D721Med (cell line): ENCODE measurements at places on chromosomes 5 and 9.

- DNase-seq = no peak
Measured at GRCh38 chr9:15077946-15078729, 167.9 kb upstream of the FREM1 start.

DNA sequence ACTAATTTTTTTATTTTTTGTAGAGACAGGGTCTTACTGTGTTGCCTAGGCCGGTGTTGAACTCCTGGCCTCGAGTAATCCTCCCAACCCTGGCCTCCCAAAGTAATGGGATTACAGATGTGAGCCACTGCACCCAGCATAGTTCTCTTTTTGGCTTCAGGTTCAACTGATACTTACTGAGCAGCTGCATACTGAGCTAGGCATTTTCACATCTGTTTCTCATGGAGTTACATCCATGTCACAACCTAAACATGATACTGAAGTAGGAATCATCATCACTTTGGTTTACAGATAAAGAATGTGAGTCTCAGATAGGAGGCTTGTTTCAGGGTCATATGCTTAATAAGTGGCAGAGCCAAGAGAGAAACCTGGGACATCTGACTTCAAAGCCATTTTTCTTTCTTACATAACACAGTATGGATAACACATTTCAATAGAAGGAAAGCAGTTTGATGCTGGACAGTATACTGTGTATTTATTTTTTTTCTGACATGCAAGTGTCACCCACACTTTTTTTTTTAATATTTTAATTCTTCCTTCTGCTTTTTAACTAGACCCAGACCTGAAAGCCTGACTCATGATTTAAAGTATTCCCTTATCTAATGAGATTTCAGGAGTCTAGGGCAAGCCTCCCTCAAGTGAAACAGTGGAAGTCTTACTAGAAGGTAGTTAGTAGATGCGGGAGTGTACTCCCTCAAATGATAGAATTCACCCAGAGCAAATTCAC, 90.8 kb downstream of the HACD4 start:
- DNase-seq = no peak

GRCh38 chr5:167754501-167755021, 536.9 kb upstream of the WWC1 start:
- DNase-seq = no peak

- no peak for DNase-seq
Measured at GRCh38 chr5:11323761-11324160, 562.7 kb upstream of the DAP start.

DNA sequence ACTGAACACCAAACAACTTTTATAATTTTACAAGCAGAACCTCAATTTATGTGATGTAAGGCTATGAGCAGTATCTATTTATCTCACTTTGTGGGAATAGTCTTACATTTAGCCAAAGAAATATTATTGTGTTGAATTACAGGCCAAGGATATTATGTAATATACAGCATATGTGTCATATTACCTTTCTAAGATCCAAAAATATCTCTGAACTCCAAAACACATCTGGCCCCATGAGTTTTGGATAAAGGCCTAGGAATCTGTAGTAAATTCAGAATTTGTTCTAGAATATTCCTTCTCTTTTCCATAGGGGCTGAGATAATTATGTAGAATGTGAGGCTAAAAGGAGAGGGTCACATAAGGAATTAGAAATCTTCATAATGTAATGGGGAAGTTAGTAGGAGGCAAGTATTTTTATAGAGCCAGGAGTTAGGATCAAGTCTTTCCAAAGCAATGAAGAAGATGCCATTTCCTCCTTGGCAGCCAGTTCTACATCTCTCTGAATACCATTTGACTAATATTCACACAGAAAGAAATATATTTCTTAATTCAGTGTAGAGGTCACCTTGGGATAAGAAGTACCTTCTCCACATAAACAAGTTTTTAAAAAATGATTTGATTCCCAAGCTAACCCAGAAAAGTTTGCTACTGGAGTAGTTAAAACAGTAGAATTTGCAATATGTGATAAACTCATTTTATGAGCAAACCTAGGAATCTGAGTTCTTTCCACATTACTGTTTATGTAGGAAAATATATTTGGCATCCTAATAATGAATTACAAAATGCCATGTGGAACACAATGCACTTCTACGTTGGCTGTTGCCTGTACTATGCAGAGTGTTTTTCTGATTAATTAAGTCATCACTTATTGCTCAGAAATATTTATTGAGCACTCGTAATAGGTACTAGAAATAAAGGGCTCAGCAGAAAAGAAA, 20.3 kb upstream of the GRAMD2B start:
- no peak for DNase-seq
